Stimulated activated CD8-positive, alpha-beta memory T cell treated with anti-CD3 and anti-CD28 coated beads, Interleukin-4, amount 100 ng/mL, for 4 hours (primary cell): ENCODE measurements at places on chromosomes 11 and 22.

GRCh38 chr22:19911540-19912270 is 29.9 kb upstream of the COMT start:
- no peak for DNase-seq

DNA sequence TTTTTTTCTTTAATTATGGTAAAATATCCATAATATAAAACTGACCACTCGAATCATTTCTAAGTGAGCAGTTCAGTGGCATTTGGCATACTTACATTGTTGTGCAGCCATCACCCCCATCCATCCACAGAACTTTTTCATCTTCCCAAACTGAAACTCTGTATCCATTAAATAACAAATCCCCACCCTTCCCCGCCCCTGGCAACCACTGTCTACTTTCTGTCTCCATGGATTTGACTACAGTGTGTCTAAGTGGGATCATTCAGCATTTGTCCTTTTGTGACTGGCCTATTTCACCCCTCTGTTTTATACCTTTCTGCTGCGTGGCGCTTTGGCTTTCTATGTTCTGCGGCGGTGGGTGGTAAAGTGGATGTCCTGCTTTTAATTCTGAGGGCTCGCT is 49.1 kb downstream of the RTN4R start:
- no peak for DNase-seq

DNA sequence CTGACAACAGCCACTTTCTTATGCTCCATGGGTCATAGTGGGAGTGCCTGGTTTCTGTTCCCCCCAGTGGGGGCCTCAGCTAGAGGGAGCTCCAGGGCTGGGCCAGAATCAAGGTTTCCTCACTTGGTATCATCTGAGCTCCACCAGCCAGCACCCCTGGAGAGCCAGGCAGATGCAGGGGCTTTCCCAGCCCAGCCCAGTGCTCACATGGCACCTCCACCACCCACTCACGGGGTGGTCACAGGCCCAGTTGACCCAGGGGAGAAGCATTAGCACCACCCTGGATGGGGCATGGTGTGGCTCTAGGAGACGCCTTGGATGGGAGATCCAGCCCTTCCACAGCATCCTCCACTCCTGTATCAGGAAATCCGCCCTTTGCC is 24.1 kb upstream of the WNT7B start:
- DNase-seq = no peak

DNA sequence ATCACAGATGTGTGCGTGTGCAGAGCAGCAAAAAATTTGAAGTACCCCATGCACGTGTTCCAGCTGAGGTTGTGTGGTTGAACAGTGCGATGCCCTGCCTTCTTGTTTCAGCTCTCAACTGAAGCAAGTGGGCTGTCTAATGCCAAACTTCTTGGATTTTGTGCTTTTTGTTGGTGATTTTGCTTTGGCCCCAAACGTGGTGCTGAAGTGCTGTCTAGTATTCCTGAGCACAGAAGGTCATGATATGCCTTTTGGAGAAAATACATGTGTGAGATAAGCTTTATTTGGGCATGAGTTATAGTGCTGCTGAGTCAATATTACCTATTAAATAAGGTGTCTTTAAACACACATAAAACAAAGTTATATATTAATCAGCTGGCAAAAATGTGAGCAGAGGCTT is 14.1 kb downstream of the YDJC start:
- DNase-seq = no peak

DNA sequence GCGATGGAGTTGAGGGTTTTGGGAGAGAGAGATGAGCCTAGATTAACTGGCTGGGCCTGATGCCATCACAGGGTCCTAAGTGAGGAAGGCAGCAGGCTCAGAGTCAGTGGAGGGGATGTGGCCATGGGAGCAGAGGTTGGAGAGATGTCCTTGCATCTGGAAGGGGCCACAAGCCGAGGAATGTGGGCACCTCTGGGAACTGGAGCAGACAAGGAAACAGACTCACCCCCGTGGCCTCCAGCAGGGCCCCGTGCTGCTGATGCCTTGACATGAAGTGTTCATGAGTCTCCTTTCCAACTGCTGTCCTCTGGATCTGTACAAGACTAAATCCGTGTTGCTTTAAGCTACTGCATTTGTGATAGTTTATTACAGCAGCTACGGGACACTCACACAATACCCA is 49.2 kb downstream of the SHISAL1 start:
- no peak for DNase-seq

DNA sequence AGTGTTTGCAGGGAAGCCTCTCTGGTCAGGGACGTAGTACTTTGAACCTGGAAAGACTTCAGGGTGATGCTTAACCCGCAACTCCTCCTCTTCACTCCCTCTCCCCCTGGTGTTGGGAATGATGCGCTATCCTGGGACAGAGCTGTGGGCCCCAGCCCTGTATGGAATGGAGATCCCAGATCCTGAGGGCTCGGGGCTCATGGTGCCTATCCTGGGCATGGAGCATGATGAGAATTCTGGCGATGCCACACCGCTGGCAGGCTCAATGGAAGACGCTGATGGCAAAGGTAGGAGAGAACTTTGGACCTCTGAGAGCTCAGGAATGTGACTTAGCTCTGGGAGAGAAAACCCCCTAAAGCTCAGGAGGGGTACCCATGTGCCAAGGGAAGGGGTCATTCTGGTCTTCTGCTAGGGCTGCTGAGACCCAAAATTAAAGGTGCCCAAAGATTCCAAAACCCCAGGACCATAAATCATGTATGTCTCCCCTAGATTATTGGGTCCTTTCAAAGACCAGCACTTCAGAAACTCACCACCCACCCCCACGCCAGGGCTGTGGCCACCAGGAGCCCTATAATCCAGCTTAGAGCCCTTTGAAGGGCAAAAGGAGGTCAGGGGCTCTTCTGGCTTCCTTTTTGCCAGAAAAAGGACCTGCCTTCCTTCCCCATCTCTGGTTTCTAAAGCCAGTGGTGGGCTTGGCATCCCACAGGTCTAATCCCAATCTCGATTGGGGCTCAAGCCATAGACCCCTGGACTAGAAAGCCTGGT is 52.5 kb downstream of the BTG4 start:
- no peak for DNase-seq

DNA sequence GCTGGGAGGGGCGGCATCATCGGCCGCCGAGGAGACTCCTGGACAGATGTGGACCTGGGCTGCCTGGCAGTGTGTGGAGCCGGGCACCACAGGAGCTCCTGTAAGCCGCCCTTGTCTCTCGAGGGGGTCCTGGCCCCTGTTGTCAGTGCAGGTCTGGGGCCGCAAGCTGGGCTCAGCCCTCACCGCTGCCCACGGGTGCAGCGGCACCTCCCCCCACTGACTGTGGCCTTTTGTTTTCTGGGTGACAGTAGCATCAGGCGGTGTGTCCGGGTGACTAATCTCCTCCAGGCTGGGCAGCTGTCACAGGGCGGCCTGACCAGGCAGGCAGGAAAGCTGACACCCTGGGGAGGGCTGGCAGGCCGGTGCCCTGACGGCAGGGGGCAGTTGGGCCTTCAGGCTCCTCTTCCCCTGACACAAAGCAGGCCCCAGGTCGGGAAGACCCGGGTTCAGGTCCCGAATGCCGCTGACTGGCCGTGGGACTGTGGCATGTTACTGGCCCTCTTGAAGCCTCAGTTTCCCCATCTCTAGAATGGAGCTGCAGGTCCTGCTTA is 16.3 kb downstream of the DGKZ start:
- DNase-seq = no peak

DNA sequence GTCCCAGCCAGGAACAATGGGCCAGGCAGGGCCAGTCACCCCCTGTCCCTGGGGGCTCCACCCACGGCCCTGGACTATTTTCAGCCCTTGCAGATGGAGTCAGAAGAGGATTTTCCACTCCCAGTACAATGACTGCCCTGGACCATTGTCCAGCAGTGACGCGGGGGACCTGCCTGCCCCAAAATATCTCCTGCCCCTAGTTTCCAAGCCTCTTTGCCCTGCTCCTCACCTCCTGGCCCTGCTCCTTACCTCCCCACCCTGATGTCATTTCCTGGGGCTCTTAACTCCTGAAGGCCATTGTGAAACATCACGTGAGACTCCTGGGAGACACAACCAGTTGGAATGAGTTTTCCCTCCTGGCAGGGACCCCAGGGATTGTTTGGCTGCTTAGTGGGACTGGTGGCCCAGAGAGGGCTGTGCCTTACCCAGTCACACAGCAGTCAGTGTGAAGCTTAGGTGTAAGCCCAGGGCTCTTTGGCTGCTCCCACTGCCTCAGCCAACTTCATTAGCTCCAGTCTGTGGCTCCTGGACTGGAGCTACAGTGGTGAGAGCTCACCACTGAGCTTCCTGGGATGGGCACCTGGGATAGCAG is 22.2 kb downstream of the P2RY2 start:
- no peak for DNase-seq

DNA sequence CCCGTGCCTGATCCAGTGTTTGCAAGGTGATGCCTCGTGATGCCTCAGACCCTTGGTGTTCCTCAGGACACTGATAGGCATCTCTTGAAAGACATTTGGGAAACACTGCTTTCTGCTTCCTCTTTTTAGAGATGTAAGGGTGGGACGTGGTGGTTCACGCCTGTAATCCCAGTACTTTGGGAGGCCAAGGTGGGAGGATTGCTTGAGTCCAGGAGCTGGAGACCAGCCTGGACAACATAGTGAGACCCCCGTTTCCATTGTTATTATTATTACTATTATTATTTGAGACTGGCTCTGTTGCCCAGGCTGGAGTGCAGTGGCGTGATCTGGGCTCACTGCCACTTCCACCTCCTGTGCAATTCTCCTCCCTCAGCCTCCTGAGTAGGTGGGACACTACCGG is 6.5 kb upstream of the SOX10 start:
- DNase-seq = no peak

DNA sequence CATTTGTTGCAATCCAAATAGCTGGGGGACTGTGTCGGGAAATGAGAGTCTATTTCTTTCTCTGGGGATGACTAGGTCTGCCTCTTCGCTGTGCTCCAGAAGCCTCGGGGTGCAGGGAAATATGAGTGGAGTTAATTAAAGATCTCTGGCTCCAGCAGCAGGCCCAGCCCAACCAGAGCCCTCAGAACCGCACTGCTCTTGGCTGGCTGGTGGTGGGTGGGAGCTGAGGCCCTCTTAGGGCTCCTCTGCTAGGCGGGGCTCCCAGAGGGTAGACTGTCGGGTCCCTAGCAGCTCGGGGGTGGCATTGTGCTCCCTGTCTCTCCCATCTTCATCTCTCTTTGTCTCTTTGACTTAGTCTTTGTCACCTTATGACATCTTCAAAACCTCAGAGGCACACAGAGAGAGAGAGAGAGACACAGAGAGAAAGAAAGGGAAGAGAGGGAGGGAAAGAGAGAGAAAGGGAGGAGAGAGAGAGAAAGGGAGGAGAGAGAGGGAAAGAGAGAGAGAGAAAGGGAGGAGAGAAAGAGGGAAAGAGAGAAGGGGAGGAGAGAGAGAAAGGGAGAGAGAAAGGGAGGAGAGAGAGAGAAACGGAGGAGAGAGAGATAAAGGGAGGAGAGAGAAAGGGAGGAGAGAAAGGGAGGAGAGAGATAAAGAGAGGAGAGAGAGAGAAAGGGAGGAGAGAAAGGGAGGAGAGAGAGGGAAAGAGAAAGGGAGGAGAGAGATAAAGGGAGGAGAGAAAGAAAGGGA is 20.2 kb downstream of the MPPED1 start:
- DNase-seq = no peak

GRCh38 chr22:26998129-26998528 is 340.7 kb downstream of the MIAT start:
- DNase-seq = no peak

DNA sequence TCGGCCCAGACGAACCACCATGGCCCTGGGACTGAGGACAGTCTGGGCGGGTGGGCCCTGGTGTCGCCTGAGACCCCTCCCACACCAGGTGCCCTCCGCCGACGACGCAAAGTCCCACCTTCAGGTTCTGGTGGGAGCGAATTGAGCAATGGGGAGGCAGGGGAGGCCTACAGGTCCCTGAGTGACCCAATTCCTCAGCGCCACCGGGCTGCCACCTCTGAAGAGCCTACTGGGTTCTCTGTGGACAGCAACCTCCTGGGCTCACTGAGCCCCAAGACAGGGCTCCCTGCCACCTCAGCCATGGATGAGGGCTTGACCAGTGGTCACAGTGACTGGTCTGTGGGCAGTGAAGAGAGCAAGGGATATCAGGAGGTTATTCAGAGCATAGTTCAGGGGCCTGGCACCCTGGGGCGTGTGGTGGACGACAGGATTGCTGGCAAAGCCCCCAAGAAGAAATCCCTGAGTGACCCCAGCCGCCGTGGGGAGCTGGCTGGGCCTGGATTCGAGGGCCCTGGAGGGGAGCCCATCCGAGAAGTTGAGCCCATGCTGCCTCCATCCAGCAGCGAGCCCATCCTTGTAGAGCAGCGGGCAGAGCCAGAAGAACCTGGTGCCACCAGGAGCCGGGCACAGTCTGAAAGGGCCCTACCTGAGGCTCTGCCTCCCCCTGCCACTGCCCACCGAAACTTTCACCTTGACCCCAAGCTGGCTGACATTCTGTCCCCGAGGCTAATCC is 2.8 kb downstream of the ARHGEF17 start:
- DNase-seq = no peak

GRCh38 chr11:17077240-17077519 is 287 bp downstream of the RPS13 start:
- no peak for DNase-seq

- DNase-seq = no peak
Observed at GRCh38 chr11:66316849-66317251, at the start of gene CD248. CD248 (minus strand) TSS chr11:66317044; CDS start chr11:66317027, 17 bp downstream.

- DNase-seq = no peak
Observed at GRCh38 chr11:12845739-12846358, 163.3 kb upstream of the RASSF10 start.

DNA sequence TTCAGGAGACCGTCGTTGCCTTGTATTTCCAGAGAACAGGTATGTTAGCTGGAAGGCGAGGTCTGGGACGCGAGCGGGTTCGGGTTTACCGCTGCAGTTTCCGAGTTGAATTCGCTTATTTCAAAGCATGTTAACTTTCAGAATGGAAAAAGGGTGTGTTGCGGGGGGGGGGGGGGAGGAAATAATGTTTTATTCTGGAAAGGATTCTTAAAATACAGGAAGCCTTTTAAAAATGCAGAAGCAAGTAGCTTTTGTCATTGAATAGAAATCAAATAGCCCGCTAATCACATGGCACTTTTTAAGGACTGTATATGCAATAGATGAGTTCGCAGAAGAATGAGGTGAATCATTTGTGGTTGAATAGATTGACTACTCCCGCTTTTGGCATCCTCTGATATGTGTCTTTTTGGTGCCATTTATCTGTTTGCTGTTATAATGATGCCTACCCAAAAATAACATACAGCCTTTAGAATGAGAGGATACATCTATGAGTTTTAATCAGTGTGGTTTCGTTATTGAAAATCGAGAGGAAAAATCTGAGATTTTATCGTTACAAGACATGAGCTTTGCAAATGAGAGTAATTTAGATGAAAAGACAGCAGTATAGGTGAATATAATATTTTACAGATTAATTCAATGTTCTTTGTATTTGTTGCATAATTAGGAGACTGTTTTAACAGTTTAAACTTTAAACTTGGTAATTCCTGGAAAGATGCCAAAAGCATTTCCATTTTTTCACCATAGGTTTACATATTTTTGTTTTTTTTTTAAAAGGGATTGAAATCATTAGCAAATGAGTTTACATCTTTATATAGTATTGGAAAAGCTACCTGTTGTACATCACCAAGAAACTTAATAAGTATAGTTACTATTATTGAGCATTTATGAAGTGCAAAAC is 1.7 kb downstream of the PDE3B start:
- no peak for DNase-seq

GRCh38 chr11:68473693-68474092 is 13.1 kb downstream of the PPP6R3 start:
- DNase-seq = no peak
